Fibroblast of skin of right quadriceps (primary cell): ENCODE measurements at places on chromosomes 5 and 9.

DNA sequence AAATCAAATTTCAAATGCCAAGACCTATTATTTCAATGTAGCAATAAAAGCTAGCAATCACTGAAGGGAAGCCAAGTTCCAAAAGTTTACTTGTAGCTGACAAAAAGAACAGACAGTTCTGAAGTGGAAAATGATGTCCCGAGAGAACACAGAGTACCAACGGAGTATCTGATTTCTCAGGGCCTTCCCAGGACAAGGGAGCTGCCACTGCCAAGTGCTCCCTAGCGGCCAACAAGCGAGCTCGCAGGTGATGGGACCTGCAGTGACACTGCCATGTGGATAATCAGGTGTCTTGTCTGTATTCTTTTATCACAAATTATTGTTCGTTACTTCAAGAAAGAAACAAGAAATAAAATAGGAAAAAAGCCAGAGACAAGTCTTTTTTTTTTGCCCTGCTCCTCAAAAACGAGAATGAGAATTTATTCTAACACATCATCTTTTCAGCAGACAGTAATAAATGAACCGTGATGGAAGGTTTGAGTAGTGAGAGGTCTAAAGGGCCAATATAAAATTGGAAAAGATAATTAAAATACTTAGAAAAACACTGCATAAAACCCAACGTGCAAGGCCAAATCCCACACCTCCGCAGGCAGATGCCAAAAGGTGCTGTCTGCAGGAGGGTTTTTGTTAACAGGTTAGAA, 159.4 kb downstream of the MYO10 start:
- DNase-seq, result no peak

- DNase-seq, result peak; percentile 59
Measured at GRCh38 chr5:120096413-120096812, 367.7 kb upstream of the PRR16 start.

DNA sequence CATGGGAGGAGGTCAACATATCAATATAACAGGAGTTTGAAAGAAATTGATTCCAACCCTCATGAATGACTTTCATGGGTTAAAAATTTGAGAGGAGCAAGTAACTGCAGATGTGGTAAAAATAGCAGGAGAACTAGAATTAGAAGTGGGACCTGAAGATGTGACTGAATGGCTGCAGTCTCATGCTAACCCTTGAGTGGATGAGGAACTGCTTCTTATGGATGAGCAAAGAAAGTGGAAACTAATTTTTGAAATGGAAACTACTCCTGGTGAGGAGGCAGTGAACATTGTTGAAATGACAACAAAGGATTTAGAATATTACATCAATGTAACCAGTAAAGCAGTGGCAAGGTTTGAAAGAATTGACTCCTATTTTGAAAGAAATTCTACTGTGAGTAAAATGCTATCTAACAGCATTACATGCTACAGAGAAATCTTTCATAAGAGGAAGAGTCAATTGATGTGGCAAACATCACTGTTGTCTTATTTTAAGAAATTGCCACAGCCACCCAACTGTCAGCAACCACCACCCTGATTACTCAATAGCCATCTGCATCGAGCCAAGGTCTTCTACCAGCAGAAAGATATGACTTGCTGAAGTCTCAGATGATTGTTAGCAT, 1683.2 kb downstream of the MAT2B start:
- DNase-seq, result no peak

DNA sequence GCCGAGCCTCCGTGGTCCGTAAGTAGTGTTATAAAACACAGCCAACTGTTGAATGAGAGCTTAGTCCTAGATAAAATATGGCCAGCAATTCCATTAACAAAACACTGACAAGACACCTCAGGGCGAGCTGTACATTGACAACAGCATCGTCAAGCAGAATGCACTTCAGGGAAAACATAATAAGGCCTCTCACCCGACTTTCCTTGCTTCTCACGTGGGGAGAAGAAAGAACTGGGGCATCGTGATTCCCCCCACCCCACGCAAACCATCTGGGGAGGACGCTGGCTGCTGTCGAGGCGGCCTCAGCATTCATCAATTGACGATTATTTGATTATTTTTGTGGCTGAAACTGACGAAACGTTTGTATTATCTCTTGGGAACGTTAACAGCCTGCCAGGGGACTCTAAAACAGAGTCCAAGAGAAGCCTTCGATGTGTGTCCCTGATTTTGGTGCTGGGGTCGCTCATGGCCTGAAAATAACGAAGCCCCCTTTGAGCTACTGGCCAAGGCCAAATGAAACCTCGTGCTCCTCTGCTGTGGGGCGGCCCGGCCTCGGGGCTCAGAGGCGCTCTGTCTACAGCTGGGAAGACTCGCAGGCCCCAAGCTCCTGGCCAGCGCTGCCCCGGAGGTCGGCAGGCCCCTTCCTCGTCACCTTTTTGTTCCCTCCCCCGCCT, 464 bp downstream of the GDF9 start:
- no peak for DNase-seq

DNA sequence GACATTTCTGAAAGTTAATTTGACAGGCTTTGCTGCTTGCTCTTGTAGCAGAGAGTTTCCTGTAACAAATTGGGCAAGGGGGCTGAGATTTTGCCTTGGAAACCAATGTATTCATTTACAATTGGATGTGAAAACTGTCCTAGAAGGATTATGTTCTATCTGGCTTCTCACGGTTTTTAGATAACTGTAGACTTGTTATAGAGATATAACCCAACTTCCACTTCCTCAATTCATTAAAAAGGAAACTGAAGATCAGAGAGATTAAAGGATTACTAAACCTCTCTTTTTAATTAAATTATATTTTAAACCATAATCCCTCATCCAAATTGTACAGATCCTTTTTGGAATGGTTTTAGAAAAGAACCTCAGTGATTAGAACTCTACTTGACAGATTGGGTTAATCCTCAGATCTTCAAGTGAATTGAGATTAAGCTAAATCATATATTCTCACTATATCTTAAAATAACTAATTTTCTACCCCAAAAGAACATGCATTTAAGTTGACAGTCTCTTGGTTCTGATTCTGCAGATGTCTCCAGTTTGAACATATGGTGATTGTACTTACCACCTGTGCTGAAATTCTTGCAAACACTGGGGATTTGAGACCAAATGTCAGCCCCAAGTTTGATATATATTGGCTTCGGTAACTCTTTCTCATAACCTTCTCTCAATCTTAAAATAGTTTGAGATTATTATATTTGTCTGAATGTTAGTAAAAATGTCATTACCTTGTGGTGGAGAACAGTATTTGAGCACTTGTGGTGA, 130.1 kb upstream of the C9orf72 start:
- DNase-seq, result no peak

- no peak for DNase-seq
Measured at GRCh38 chr5:37823433-37824152, 16.2 kb downstream of the GDNF start.

DNA sequence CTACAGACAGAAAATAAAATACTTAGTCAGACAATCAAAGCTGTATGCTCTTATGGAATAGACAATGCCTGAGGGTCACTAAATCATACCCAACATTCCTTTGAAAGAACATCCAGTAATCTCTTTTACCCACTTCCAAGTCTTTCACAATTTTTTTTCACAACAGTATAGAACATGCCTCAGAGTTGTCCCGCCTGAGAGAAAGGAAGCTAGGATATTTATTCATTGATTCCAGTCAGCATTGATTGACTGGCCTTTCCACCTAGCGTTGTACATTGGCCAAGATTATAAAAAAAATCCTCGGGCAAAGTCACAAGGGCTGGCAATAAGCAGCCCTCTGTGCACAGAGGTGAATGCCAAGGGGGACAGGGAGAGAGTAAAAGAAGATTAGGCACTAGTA, 318.1 kb upstream of the PIK3R1 start:
- DNase-seq, result no peak

GRCh38 chr5:54845567-54845941, 139.8 kb downstream of the ESM1 start:
- DNase-seq, result peak; percentile 71

- DNase-seq, result peak; percentile 73
Measured at GRCh38 chr9:83959061-83959460, 21.0 kb downstream of the HNRNPK start.

- DNase-seq, result peak; percentile 56
Measured at GRCh38 chr5:134555890-134556311, 30.4 kb downstream of the JADE2 start.

- peak; percentile 87 for DNase-seq
Measured at GRCh38 chr5:53331463-53331862, 149.0 kb upstream of the FST start.

DNA sequence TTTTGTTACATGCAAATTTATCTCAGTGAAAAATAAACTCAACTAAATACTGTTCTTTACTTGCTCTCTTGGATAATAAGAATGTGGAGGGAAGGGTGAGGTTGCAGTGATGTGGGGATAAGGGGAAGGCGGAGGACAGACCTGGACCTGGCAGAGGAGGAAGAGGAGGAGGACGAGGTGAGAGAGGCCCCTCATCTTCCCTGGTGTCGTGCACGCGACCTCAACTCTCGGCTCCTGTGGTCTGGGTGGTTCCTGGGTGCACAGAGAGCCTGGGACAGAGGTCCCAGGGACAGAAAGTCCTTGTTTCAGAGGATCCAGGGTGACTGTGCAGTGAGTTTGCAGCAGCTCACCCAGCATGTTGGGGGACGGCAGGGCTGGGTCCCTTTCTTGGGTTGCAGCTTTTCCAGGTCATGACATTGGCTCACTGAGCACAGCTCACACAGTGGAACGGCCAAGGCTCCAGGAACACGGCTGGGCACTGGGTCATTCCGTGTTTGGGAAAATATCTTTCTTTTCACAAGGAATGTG, 37.7 kb upstream of the LPCAT1 start:
- DNase-seq, result no peak

DNA sequence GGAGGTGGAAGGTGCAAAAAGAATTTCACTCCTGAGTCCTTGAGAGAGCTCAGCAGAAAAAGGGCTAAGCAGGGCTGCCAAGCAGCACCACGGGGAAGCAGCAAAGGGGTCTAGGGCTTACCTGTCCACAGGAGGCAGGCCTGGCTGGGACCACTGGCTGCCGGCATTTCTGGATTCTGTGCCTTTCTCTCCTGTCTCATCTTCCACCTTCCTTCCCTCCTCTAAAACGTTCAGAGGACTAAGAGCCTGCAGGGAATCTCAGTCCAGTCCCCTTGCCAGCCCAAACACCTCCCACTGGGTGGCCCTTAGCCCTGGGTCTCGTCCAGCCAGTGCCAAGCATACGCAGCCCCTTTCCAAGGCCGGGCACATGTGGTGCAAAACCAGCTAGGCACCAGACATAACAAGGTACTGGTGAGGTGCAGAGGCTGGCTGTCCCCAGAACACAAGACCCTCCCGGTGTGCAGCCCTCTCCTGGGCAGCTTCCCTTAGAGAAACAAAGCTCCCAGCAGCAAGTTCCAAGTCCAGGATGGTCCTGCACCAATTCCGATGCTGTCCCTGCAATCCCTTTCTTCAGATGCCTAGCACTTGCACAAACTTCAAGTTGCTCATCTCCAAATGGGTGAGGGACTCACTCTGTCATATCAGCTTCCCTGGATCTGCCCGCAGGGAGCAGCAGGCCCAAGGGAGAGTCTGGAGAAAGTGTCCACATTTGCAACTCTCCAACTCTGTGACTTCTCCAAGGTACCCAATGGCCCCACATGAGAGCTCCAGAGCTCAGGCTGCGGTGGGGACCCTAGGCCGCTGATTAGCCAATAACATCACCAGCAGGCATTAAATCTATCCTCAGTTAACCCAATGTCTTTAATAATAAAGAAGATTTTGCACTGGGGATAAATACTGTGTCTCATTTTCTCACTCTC, 126.3 kb downstream of the C5orf15 start:
- DNase-seq, result no peak

DNA sequence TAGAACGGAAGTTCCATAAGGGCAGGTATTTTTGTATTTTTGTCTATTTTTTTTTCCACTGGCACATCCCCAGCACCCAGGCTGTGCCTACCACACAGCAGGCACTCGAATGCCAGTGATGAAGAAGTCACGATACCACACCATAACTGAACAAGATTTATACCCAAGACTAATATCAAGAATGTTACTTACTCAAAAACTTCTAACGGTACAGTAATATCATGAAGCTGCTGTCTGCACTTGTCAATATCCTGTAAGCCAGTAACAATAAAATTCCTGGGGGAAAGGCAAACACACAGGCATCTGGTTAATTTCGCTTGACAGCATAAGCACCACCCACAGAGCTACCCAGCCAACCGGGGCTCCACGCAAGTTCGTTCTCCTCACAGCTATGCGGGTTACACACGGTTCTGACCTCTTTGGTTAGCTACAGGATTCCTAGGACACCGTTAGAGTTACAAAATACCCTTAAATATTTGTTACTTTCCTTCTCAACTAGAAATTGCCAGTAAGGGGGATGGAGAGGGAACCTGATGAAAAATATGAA, 1.3 kb downstream of the MED10 start:
- DNase-seq, result peak; percentile 17

GRCh38 chr9:97575673-97576200, 57.4 kb downstream of the TSTD2 start:
- no peak for DNase-seq

DNA sequence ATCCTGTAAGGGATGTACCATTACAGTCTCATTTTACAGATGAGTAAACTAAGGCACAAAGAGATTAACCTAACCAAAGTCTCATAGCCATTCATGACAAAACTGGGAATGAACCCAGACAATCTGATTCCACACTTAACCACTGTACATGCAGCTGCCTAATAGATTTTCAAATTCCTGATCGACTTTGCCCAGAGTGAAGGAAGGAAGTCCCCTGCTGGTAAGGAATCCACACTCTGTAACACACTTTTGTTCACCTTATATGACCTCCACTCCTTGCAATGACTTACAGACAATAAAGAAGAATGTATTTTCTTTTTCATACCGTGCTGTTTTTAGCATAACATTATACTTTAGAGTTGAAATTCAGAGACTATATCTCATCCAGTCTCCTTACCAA, 31.3 kb upstream of the PLPP6 start:
- peak; percentile 30 for DNase-seq

DNA sequence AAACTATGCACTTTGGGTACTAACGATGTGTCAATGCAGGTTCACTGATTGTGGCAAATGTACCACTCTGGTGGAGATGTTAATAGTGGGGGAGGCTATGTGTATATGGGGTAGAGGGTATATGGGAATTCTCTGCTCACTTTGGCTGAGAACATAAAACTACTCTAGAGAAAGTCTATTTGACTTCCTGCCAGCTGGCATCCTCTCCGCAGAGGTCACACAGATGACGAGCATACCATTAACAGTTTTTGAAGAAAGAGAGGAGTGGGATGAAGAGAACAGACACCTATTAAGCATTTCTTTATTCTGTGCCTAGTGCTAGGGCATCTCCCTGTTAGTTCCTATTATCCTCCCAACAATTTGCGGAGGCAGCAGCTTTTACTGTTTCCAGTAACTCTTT, 58.4 kb upstream of the TRIM32 start:
- DNase-seq, result peak; percentile 64

DNA sequence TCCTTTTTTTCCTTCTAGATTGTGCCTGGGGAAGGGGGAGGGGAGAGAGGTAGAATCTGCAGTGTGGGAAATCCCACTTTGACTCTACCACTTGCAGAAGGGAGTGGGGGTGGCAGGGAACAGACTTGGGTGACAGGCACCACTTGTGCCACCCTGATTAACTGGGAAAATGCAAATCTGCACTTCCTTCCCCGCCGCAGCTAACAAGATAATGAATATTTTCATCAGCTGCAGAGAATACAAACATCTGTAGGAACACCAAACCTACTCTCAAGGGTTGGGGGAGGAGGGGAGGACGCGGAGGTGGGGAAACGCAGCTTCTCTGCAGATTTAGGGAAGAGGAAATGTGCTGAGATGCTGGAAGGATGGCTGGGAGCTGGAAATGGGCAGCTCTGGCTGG, 73.5 kb downstream of the TRIM32 start:
- DNase-seq, result no peak

- DNase-seq, result no peak
Measured at GRCh38 chr5:54932789-54933188, 52.6 kb downstream of the ESM1 start.

- no peak for DNase-seq
Measured at GRCh38 chr5:155655569-155655968, 642.0 kb downstream of the KIF4B start.
